Stimulated activated CD4-positive, alpha-beta T cell treated with anti-CD3 and anti-CD28 coated beads, Interleukin-15, amount 100 ng/mL, for 1 hour (primary cell): ENCODE measurements at places on chromosomes 11 and 22.

DNA sequence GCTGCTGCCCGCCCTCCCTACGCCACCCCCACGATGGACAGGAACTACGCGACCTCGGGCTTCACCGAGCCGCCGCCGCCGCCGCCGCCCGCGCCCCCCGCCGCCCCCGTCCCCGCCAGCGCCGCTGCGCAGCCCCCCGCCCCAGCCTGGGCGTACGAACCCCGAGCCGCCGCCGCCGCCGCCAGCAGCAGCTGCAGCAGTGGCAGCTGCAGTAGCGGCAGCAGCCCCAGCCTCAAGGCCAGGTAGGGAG, 407 bp downstream of the QSER1 start:
- DNase-seq, result no peak

DNA sequence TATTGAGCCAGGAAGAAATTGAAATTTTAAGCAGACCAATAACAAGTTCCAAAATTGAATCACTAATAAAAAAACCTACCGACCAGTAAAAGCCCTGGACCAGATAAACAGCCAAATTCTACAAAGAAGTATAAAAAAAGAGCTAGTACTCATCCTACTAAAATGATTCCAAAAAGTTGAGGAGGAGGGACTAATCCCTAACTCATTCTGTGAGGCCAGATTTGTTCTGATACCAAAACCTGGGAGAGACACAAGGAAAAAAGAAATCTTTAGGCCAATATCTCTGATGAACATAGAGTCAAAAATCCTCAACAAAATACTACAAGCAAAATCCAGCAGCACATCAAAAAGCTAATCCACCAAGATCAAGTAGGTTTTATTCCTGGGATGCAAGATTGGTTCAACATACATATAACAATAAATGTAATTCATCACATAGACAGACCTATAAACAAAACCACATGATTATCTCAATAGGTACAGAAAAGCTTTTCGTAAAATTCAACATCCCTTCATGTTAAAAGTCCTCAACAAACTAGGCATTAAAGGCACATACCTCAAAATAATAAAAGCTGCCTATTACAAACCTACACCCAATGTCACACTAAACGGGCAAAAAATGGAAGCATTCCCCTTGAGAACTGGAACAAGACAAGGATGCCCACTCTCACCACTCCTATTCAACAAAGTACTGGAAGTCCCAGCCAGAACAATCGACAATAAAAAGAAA, 13.1 kb downstream of the OR52A5 start:
- DNase-seq, result no peak

GRCh38 chr11:32050264-32050663, 40.6 kb upstream of the RCN1 start:
- no peak for DNase-seq

- DNase-seq, result no peak
Observed at GRCh38 chr22:42328130-42328783, 57.8 kb upstream of the TCF20 start.

- DNase-seq, result no peak
Observed at GRCh38 chr11:63672156-63672463, 934 bp upstream of the ATL3 start.

DNA sequence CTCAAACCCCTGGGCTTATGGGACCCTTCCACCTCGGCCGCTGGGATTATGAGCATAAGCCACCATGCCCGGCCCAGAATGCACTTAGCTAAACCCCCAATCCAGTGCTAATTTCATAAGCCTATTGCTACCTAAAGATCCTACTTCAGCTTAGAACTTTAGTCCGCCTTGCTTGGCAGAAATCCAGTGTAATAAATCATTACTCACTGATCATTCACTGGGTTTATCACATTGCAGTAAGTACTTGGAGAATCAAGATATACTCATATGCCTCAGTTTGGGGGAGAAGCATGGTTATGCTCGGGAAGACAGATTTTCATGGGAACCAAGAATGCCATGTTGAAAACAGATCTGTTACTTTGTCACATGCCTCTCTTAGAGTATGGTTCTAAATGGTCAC, 3.8 kb upstream of the TBRG1 start:
- DNase-seq, result no peak

GRCh38 chr11:79406376-79406775, 34.5 kb downstream of the TENM4 start:
- DNase-seq, result no peak

- DNase-seq, result no peak
Observed at GRCh38 chr11:35151683-35152280, 12.8 kb downstream of the CD44 start.

DNA sequence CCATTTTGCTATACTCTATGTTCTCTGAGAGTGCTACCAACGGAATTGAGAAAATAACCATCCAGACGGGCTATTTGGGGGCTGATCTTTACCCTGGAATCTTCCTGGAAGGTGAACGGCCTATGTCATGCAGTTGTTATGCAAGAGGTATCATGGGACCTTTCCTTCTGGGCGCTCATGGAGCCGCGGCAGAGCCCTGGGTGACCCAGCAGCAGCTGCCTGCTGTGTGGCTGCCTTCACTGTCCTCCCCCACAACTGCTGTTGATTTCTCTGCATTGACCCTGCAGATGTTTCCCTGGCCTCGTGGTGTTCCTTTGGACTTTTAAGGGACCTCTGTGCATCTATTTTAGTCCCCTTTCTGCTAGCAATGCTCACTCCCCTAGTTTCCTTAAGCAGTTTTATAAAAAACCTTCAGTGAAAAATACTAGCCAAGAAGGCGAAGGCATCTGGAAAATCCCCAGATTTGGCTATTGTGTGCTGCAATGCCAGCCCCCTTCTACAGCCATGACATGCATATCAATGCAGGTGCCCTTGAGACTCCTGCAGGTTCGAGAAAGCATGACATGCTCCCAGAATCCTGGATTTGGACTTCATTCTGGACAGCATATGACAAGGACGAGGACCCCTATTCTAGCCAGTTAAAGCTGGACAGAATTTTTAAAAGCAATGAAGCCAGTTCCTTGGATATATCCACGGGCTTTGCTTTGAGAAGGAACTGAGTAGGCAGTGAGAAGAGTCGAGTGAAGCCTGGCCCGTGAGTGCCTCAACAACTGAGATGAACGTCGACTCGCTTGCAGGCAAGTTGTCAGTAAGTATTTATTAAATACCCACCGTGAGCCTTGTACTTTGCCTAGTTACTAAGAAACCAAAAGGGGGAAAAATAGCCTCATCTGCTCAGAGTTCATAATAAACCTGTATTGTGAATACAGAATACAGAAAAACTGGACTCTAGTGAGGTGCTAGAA, at the start of gene SLC25A18:
SLC25A18 (plus strand) TSS at position 593 of the 965 bp plus-strand sequence. CDS start 16,447 bp downstream, outside the sequence.
- DNase-seq, result no peak

DNA sequence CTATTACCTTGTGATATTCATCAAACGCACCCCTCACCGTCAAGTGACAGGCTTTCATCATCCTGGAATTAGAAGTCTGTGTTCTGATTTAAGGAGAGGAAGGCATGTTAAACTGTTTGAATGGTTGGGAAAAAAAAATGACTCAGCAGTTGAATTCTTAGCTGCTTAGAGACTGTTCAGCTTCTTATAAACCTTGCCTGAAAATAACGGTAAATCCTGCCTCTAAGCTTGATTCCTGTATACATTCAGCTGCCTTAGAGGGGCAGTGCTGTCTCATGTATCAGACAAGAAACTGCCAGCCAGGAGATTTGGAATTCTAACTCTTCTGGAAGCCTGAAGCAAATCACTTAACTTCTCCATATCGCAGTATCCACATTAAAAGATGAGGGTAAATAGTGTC, 437.4 kb downstream of the JRKL start:
- no peak for DNase-seq

DNA sequence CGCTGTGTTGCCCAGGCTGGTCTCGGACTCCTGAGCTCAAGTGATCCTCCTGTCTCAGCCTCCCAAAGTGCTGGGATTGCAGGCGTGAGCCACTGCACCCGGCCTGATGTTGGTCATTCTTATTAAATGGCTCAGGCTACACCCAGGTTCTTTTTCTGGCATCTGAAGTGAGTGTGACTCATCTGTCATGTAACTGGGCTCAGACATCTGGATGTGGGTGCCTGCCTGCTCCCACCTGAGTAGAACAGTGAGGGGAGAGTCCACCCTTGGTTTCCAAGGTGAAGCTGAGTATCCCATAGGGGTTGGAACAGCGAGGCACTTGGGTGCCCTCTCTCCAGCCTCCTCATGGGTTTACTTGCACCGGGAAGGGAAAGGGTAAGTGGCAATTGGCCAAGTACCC, 36.7 kb upstream of the EIF3D start:
- DNase-seq, result no peak

DNA sequence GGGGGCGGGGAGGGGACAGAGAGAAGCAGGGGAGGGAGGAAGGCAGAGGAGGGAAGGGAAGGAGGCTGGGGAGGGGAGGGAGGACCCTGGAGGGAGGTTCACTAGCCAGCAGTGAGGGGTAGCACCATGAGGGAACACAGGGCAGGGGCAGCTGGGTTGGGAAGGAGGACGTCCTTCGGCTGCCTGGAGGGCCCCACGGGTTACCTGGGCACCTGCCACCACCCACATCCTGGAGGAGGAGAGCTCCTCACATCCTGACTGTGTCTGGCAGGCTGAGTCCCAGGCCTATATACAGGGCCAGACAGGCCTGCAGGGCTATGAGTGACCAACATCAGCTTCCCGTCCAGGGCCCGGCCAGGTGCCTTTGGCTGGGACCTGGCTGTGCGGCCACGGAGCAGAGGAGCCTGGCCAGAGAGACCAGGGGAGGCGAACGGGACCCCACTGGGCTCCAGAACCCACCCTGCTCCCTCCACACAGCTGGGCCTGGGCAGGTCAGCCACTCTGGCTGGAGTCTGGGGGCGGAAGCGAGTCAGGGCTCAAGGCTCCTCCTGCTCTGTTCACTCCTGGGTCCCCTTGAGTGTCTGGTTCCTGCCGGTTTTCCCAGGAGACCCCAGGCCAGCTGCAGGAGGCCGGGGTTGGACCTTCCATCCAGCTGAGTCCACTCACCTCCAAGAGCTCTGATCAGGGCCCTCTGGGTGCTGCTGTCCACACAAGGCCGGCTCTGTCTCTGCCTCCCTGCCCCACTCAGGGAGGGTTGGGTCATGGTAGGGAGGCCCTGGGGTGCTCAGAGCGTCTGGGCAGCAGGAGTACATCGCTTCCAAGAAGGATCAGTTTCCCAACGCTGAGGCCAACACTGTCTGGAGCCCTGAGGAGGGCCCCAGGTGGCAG, 677.7 kb downstream of the BRD1 start:
- no peak for DNase-seq
